ENCODE measurements at places on chromosomes 11 and 22.
A peak's percentile ranks its signal among the peaks of the same experiment; 100 is the strongest.

- DNase-seq = no peak
These were observed 1421.2 kb upstream of the RAG2 start for GRCh38 chr11:38019072-38019775.

- DNase-seq = no peak
These were observed 33.6 kb upstream of the MMP7 start for GRCh38 chr11:102564110-102564509.

GRCh38 chr11:23789200-23789853, 707.5 kb upstream of the LUZP2 start:
- no peak for DNase-seq

GRCh38 chr11:86809561-86809960, 9.2 kb downstream of the PRSS23 start:
- no peak for DNase-seq

- DNase-seq = no peak
These were observed 13.3 kb downstream of the RSPH14 start for GRCh38 chr22:23128269-23129108.

GRCh38 chr11:111334532-111335502, 36.5 kb downstream of the POU2AF3 start:
- peak; percentile 71 for DNase-seq

GRCh38 chr11:115530752-115531151, 26.5 kb upstream of the CADM1 start:
- no peak for DNase-seq

DNA sequence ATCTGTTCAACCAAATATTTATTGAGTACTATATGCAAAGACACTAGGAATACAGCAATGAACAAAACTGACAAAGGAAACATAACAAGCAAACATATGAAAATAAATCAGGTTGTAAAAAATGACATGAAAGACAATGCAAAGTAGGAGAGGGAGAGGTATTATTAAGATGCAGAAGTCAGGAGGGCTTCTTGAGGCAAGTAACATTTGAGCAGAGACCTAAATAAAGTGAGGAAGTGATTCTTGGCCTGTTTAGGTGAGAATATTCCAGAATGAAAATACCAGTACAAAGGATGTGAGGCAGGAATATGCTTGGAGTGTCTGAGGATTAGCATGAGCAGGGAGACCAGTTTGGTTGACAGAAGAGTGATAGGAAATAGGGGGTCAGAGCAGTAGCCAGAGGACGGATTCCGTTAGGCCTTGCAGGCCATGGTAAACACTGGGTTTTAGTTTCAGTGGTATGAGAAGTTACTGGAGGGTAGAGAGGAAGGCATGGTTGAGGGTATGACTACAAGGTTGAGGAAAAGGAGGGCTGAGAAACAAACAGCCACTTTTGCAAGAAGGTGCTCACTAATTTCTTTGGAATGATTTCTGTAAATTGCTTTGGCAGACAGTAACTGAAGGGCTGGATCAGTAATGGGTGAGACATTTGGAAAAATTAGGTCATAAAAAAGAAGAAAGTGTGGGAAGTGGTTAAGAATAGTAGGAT, 191.9 kb downstream of the SWAP70 start:
- no peak for DNase-seq

DNA sequence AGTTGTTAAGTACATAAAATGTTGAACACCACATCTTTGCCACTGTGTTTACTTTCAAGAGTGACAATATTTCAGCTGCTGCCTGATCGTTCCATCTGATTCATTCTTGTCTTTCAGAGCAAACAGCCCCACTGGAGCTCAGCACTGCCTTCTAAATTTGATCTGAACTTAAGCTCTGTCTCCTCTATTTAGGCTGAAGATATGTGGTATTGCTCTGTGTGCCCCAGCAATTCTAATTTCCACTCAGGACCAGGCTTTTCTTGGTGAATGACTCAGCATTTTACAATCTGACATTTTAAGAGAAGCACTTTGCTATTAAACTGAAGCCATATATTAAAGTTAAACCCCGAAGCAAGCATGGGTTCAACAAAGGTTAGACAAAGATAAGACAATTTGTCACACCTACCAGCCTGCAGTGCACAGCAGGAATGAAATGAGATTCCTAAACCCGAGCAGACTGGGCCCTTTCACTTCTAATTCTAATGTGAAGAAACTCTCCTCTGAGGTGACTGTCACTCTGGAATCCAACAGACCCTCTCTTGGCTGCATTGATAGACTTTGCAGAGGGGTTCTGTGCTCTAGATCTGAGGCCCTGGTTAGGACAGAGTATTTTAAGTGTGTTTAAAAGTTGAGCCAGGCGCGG, 41.7 kb upstream of the PLET1 start:
- no peak for DNase-seq

DNA sequence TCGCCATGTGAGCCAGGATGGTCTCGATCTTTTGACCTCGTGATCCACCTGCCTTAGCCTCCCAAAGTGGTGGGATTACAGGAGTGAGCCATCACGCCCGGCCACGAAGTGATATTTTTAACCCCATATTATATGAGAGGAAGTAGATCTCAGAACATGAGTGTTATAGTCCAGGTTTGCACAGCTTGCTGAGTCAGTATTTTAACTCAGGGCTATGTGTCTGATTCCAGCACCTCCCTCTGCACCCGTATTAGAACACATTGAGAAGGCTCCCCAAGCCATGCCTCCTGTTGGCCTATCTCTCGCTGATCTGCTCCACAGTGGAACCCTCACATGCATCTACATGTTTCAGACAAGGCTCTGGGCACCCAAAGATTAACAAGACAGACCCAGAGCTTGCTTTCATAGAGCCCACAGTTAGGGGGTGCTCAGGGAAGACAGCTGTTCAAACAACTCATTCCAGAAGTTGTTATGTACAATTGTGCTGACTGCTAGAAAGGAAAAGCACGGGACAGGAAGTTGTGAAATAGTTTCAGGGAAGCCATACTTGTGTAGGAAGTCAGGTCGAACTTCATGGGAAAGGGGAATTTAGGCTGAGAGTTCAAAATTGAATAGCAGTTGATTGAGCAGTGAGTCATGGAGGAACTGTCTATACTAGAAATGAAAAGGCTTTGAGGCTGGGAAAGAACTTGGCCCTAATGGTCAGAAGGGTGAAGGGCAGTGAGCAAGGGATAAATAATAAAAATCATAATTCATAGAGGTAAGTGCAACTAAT, 49.3 kb upstream of the CLPB start:
- DNase-seq = no peak

Measured in DMS79 treated with DMSO at 0.1 percent for 48 hours (cell line).